ENCODE measurements at places on chromosomes 3 and 15.

DNA sequence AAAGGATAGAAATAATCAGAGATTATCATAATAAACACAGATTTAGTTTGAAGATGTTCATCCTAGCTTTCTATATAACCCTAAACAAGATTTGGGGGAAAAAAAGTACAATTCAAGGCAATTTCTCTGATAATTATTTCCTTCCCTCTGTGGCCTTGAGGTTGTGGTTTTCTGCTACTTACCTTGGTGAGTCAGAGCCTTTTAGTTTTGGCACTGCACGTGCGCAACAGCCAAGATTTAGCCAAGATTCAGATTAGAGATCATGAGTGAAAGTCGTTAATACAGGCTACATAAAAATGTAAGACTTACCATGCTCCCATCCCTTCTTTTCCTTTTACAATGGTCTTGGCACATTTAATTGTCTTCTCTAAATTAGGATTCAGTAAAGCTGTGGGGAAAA is 6.7 kb downstream of the LYZL4 start:
- DNase-seq = no peak

GRCh38 chr15:64630396-64631107 is 144.8 kb downstream of the RBPMS2 start:
- no peak for DNase-seq

- DNase-seq = no peak
Measured at GRCh38 chr3:31196881-31197364, 302.5 kb upstream of the GADL1 start.

DNA sequence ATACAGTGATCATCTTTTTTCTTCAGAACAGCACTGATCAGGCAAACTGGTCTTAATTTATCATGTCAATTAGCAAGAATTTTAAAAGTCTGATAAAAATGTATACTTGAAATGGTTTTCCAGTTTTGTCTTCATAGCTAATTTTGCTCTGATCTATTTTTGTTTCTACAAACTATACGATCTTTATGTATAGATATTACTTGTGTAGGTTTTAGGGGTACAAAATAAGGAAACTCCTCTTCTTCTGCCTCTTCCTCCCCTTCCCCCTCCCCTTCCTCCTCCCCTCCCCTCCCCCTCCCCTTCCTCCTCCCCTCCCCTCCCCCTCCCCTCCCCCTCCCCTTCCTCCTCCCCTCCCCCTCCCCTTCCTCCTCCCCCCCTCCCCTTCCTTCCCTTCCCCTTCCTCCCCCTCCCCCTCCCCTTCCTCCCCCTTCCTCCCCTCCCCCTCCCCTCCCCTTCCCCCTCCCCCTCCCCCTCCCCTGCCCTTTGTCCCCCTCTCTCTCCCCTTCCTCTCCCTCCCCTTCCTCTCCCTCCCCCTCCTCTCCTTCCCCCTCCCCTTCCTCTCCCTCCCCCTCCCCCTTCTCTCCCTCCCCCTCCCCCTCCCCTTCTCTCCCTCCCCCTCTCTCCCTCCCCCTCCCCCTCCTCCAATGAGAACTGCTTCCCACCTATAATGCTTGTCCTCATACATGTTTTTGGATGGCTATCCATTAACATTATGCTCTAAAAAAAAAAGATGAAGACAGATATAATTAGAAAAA is 110.0 kb downstream of the PIK3R4 start:
- DNase-seq = no peak

DNA sequence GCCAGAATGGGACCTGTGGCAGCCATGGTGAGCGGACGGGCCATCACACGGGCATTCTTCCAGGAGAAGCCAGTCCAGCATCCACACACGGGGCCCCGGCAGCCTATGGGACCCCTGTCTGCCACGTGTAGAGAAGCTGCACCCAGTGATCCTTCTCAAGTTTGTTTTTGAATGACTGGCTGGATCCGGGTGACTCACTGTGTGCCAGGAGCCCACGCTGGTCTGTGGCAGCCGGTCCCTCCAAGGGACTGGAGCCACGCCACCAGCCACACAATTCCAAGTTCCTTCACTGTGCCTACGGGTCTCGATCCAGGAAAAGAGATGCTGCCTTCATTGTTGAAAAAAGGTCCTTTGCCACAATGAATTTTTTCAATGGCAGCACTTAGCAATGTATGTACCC is 58.1 kb downstream of the ATP10A start:
- no peak for DNase-seq

All from stimulated activated CD8-positive, alpha-beta memory T cell treated with anti-CD3 and anti-CD28 coated beads, Interleukin-7, amount 100 ng/mL, for 1 hour (primary cell).